ENCODE measurements at places on chromosomes 13 and 19. TPM values are rescaled to one million over a fixed set of nuclear protein-coding genes. Genes with fewer than 3 reads are reported as not detected.

- H3K27ac ChIP-seq = no peak overlapping the region
- no peaks in the 10 kb centered on the region for H3K27me3 ChIP-seq
- H3K36me3 ChIP-seq = peaks cover 4% of the 10 kb centered on the region
These were observed 18.0 kb downstream of the MPND start for GRCh38 chr19:4361152-4362046.

- H3K27ac ChIP-seq = peak overlapping the region; percentile 94
- H3K4me3 ChIP-seq = peak overlapping the region; percentile 93
- DNase-seq = peak; percentile 69
- no peaks in the 10 kb centered on the region for H3K36me3 ChIP-seq
- H3K4me1 ChIP-seq = peaks cover 32% of the 10 kb centered on the region
These were observed 216 bp downstream of the SH2D3A start for GRCh38 chr19:6767081-6767356.

GRCh38 chr13:24308068-24308445 lies 1.3 kb upstream of the C1QTNF9 start:
- H3K4me3 ChIP-seq = no peak overlapping the region
- no peak overlapping the region for H3K27ac ChIP-seq
- peaks cover 17% of the 10 kb centered on the region for H3K36me3 ChIP-seq

DNA sequence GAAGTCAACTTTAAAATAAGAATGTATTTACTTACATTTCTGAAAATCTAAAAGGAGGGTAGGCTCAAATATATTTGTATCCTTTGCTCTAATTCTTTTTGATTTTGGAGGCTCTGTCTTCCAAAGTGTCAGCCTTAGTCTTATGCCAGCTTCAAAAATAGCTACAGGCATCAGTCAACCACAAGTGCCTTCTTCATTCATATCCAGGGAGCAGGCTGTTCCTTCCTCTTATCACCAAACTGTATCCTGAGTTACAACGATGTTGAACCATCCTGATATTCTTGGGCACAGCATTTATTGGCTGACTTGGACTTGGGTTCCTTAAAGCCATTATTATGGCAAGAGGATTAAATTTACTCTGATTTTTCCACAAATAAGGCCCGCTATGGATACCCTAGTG lies 1161.3 kb downstream of the PCDH17 start:
- H3K27ac ChIP-seq = no peak overlapping the region
- H3K27me3 ChIP-seq = no peaks in the 10 kb centered on the region
- no peaks in the 10 kb centered on the region for H3K4me1 ChIP-seq
- H3K36me3 ChIP-seq = no peaks in the 10 kb centered on the region

- no peak for DNase-seq
- no peak overlapping the region for H3K27ac ChIP-seq
- no peak overlapping the region for H3K4me3 ChIP-seq
- H3K27me3 ChIP-seq = peaks cover 5% of the 10 kb centered on the region
These were observed 1.5 kb upstream of the ERICH4 start for GRCh38 chr19:41441321-41441945.

DNA sequence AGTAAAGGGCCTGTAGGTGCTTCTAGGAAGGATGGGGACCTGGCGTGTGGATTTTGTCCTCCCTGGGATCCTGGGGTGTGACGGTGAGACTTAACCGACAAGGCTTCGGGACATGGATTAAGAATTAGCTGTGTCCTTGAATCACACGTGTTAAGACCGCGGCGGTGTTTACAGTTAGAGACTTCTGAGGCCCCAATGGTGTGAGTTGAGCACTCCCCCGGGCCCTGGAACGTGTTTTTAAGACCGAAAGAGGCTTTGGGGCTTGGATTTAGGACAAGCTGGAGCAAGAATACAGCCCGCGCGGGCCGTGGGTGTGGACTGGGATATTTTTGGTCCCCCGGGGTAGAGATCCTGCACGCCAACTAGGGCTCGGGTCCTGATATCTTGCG lies 1.2 kb upstream of the SLC27A1 start:
- H3K27me3 ChIP-seq = no peaks in the 10 kb centered on the region
- peaks cover 31% of the 10 kb centered on the region for H3K4me1 ChIP-seq
- H3K4me3 ChIP-seq = peak overlapping the region; percentile 92
- DNase-seq = no peak
- H3K36me3 ChIP-seq = no peaks in the 10 kb centered on the region
- H3K27ac ChIP-seq = peak overlapping the region; percentile 94

GRCh38 chr13:65292488-65292901 lies 1937.6 kb downstream of the PCDH9 start:
- no peak overlapping the region for H3K4me3 ChIP-seq
- no peaks in the 10 kb centered on the region for H3K36me3 ChIP-seq
- DNase-seq = no peak
- no peaks in the 10 kb centered on the region for H3K27me3 ChIP-seq
- H3K4me1 ChIP-seq = no peaks in the 10 kb centered on the region

The CYP4F12 gene
- total RNA-seq = not detected

The PKN1 gene
- 192 TPM for total RNA-seq

The PRR12 gene
- total RNA-seq = 16.0 TPM

The FCAR gene
- not detected for total RNA-seq

The LSM14A gene
- total RNA-seq = 98.6 TPM

DNA sequence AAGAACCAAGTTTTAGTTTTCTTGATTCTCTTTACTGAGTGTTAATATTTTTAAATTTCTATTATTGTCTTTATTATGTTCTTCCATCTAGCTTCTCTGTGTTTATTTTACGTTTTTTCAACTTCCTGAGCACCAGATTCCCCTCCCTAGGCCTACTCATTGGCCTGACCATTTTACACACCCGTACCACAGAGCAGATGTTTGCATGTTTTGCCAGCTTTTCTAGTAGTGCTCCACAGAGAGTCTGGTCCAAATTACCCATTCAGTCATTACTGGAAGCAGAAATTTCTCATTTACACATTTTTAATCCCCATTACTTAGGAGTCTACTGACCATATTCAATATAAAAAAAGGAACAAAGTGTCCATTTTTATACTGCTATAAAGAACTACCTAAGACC lies 66.9 kb downstream of the ING1 start:
- peaks cover 4% of the 10 kb centered on the region for H3K36me3 ChIP-seq
- no peaks in the 10 kb centered on the region for H3K4me1 ChIP-seq
- no peak for DNase-seq
- H3K27ac ChIP-seq = no peak overlapping the region
- H3K27me3 ChIP-seq = peaks cover 11% of the 10 kb centered on the region

DNA sequence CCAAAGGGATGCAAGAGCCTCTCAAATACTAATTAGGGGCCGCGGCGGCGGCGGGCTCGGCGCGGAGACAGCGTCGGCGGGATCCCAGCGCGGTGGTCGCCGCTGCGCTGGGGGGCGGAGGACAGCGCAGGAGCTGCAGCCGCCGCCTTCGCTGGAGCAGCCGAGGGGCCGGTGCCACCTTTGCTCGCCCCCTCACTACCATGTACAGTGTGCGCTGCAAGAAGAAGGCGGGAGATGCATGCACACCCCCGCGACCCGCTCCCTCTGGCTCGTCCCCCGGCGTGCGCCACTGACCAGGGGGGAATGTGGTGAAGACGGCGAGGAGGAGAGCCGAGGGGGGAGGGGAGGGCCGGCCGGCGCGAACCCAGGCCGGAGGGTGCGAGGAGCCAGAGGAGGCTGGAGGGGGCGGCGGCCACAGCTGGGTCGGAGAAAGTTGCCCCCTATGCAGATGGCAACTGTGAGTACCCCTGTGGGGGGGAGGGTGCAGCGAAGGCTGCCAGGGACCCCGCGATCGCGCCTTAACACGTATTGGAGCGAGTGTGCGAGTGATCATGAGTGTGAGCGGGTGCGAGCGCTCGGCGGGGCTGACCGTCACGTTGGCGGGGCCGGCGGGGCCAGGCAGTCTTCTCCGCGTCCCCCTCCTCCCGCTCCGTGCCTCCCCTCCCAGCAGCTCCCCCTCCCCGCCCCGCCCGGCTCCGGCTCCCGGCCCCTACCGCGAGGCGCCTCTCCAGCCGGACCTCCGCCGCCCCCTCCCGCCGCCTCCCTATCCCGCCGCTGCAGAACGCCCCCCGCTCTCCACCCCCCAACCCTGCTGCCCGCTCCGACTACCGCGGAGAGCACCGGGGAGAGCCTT lies 808 bp downstream of the SLITRK5 start:
- H3K27ac ChIP-seq = no peak overlapping the region
- H3K36me3 ChIP-seq = peaks cover 5% of the 10 kb centered on the region
- peak overlapping the region; percentile 50 for H3K4me3 ChIP-seq
- peaks cover 15% of the 10 kb centered on the region for H3K4me1 ChIP-seq
- no peak for DNase-seq
- peaks cover 55% of the 10 kb centered on the region for H3K27me3 ChIP-seq

DNA sequence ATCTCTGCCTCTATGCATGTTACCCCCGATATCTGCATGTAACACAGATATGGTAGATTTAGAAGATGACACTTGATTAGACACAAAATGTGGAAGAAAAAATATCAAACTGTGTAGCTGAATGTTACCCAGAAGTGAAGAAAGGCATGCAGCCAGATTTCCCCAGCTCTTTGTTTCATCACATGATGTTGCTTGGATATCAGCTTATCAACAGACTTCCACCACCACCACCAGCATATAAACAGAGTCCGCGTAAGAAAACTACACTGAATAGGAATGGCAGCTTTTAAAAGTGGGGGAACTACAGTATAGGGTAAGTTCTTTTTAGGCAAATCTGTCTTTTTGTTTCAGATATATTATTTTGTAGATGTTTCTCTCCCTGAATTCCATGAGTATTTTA lies at the start of gene FAM216B:
TSS of gene FAM216B (plus strand) at position 233 of the 400 bp plus-strand sequence. CDS start 2,484 bp downstream, outside the sequence.
- no peak for DNase-seq
- peaks cover 12% of the 10 kb centered on the region for H3K27me3 ChIP-seq
- H3K4me1 ChIP-seq = no peaks in the 10 kb centered on the region
- H3K27ac ChIP-seq = no peak within 1 kb of the TSS

DNA sequence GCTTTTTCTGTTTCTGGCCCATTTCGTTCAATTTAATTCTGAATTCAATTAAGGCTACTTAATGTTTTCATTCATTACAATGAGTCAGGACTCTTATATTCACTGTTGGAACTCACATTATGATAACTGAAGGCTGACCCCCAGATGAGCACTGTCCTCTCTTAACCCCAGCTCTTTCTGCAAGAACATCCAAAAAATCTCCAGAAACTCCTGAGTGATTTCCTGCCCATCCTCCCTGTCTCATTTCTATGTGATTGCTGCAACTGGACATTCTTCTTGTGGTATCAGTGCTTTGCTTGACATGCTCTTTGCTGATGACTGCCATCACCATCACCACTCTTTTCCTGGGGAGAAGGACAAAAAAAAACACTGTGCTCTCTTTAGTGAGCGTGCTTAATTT lies 240.3 kb downstream of the SPRY2 start:
- no peaks in the 10 kb centered on the region for H3K36me3 ChIP-seq
- DNase-seq = no peak
- no peak overlapping the region for H3K4me3 ChIP-seq
- H3K4me1 ChIP-seq = no peaks in the 10 kb centered on the region
- H3K27ac ChIP-seq = no peak overlapping the region

DNA sequence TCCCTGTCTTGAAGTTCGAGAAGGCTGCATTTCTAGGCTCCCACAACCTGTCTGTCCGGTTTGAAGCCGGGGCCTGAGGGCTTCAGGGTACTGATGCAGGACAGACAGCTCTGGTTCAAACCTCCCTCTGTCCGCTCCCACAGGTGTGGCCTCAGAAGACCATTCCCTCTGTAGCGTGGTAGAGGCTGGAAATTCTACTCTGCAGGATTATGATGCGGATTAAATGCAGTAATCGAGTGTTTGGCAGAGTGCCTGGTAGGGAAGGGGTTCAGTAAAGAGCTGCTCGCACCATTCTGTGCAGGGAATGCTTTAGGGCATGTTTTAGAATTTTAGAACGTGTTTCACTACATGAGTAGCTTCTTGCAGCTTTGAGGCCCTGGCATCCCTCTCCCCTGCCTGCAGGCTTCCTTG lies 30.5 kb downstream of the PPP1R37 start:
- H3K27me3 ChIP-seq = no peaks in the 10 kb centered on the region
- peaks cover 55% of the 10 kb centered on the region for H3K4me1 ChIP-seq
- no peak overlapping the region for H3K4me3 ChIP-seq
- no peak overlapping the region for H3K27ac ChIP-seq
- DNase-seq = no peak

DNA sequence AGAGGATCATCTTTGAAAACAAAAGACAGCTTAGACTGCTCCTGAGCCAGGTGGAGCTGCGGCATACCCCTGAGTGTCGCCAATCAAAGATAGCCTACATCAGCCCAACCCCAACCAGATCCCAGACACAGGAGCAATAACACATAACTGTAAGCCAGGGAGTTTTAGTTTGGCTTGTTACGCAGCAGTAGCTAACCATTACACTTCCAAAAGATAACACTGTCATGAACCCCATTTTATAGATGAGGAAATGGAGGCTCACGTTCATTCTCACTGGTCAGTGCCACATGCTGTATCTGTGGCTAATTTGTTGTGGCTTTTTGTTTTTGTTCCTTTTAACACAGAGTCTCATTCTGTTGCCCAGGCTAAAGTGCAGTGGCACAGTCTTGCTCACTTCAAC lies 47.3 kb downstream of the TINCR start:
- H3K27ac ChIP-seq = no peak overlapping the region
- DNase-seq = no peak
- peaks cover 24% of the 10 kb centered on the region for H3K27me3 ChIP-seq
- H3K36me3 ChIP-seq = no peaks in the 10 kb centered on the region

The PLIN4 gene
- 0.05 TPM for total RNA-seq

- H3K27me3 ChIP-seq = no peaks in the 10 kb centered on the region
- peaks cover 37% of the 10 kb centered on the region for H3K4me1 ChIP-seq
- no peak overlapping the region for H3K27ac ChIP-seq
- no peak overlapping the region for H3K4me3 ChIP-seq
- H3K36me3 ChIP-seq = no peaks in the 10 kb centered on the region
These were observed 19.9 kb downstream of the GAS6 start for GRCh38 chr13:113843864-113844556.

The CGB1 gene
- not detected for total RNA-seq

DNA sequence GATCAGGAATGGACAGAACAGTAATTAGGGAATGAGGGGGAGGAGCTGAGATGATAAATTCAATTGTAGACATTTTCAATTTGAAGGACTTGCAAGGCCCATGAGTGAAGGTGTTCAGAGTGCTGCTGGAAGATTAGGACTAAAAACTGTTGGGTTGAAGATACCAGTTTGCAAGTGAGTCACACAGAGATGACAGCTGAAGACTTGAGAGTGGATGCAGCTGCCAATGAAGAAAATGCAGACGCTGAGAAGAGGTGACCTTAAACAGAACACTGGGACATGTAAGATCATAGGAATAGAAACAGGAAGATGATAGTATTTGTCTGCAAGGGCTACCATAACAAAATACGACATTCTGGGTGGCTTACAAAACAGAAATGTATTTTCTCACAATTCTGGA lies 1716.5 kb upstream of the SLC10A2 start:
- H3K4me3 ChIP-seq = no peak overlapping the region
- no peak for DNase-seq
- H3K27me3 ChIP-seq = no peaks in the 10 kb centered on the region
- H3K27ac ChIP-seq = no peak overlapping the region
- H3K4me1 ChIP-seq = no peaks in the 10 kb centered on the region

The DACT3 gene
- 5.8 TPM for total RNA-seq

GRCh38 chr13:90447734-90448101 lies 899.8 kb upstream of the MIR17HG start:
- no peak overlapping the region for H3K27ac ChIP-seq
- H3K4me3 ChIP-seq = no peak overlapping the region
- no peaks in the 10 kb centered on the region for H3K4me1 ChIP-seq
- no peaks in the 10 kb centered on the region for H3K27me3 ChIP-seq
